ENCODE measurements at places on chromosomes 3 and 15.

- DNase-seq: peak; percentile 39
Observed at GRCh38 chr3:67000009-67000408, 1.9 kb downstream of the KBTBD8 start.

- DNase-seq: no peak
Observed at GRCh38 chr3:117144853-117145252, 435.3 kb downstream of the TUSC7 start.

DNA sequence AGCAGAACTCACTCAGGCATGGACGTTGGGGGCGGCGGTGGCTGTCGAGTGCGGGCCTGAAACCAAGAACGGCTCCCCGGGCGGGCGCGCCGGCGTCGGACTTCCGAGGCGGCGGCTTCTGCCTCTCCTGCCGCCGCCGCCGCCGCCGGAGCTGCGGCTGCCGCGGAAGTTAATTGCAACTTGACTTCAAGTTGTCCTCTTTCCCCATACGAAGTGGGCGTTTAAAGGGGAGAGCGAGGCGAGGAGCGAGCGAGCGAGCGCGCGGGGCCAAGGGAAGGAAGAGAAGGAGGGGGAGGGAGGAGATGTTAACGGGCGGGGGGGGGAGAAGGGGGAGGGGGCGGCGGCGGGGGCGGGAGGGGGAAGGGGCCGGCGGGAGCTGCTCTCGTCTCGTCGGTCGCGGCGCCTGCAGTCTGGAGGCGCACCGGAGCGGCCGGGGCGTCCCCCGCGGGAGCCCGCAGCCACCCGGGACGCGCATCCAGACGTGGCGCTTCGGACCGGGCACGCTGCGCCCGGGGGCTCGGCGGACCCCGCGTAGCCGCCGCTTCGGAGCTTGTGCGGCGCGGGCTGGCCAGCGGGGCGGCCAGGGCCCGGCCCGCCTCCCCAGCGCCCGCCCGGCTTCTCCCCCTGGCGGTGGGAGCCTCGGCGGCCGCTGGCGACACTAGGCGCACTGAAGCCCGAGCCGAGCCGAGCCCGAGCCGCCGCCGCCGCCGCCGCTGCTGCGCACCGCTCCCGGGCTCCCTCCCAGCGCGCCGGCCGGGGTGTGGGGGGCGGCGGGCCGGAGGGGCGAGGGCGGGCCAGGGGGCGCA, 19.7 kb upstream of the SATB1 start:
- DNase-seq: peak; percentile 75

- DNase-seq: no peak
Observed at GRCh38 chr15:81299630-81300273, 24.2 kb downstream of the STARD5 start.

DNA sequence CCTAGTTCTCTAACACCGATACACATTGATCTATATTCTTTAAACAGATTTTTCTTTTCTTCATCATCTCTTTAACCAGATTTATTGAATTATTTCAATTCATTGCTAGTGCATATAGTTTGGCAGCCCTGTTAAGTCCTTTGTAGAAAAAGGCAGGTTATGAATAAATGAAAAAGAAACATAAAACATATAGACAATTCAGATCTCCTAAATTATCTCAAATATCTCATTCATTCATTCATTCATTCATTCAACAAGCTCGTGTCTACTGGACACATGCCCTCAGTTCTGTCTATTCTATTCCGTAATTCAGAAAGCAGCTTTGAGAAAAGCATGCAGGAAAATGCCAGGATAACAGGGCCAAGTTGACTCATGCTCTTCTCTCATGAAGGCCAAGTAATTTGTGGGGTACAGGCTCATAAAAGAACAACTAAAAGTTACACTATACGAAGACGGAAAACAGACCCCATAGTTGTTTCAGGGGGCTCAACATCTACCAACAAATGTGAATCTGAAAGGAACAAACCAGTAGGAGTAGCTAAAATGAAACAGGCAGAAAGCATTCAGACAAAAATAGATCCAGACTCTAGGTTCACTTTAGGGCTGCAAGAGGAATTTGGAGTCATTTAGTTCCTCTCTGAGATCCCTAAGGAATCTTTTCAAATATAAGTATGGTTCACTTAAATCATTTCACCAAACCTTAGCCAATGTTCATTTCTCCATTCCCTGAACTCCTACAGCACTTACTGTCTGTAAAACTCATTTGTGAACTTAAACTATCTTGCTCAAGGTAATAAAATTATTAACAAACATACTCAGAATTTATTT, 7.5 kb downstream of the ZNF148 start:
- DNase-seq: no peak

GRCh38 chr3:46129588-46130272, 78.4 kb downstream of the CCR1 start:
- no peak for DNase-seq

GRCh38 chr15:58167095-58167691, 29.0 kb downstream of the AQP9 start:
- no peak for DNase-seq

GRCh38 chr15:28919201-28919635, 33.4 kb downstream of the APBA2 start:
- DNase-seq: peak; percentile 9

DNA sequence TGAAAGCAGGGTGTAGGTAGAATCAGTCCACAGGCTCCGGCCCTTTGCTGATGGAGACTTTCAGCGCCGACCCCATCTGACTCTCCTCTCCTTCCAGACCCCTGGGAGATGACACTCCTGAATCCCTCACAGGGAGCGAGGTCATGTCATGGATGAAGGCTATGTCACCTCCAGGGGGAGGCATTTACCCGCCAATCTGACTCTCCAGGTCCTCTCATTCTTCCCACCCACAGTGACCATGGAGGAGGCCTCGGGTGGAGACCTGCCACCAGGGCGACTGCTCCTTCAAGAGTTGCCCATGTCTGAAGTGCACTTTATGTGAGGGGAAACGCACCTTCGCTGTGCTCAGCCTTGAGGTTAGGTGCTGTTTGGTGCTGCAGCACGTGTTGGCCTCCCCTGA, 112.7 kb downstream of the KLF13 start:
- DNase-seq: peak; percentile 27

- DNase-seq: no peak
Observed at GRCh38 chr3:48997714-48998637, 7.9 kb downstream of the P4HTM start.

GRCh38 chr15:39320886-39321285, 260.0 kb upstream of the THBS1 start:
- DNase-seq: no peak

DNA sequence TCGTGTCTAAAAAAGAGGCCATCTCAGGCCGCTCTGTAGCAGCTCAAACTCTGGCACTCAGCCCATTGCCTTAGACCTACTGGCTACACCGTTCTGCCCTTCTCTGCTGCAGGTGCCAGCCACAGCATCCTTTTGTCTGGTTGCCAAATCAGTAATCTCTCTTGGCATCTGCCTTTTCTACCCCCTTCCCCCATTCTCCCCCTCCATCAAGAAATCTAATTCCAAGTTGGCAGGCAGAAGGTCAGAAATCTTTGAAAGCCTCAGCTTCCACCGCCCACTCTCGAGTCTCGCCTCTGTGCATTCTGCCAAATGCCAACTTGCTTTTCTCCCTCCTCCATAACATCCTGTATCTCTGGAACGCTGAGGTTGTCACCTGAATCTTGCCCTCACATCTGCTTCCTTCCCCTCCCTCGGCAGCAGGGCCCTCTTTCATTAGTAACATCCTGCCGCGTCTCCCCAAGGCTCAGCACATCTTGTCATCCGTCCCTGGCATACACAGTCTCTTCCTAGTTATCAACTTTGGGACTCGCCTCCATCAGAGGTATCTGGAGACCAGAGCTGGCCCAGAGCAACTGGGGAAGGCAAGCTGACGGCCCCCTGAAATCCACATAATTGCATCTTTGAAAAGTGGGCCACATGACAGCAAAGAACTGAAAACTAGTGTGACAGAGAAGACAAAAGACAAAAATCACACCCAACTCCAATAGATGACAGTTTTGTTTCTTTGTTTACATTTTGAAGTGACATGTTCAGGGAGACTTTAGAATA, 312.0 kb upstream of the CCDC54 start:
- DNase-seq: no peak

All from CD4-positive, alpha-beta T cell treated with Interleukin-2 at 100 ng/mL for 4 hours (primary cell).